Stimulated activated CD8-positive, alpha-beta memory T cell treated with anti-CD3 and anti-CD28 coated beads, Interleukin-2, amount 100 ng/mL, for 1 hour (primary cell): ENCODE measurements at places on chromosomes 7 and 10.

DNA sequence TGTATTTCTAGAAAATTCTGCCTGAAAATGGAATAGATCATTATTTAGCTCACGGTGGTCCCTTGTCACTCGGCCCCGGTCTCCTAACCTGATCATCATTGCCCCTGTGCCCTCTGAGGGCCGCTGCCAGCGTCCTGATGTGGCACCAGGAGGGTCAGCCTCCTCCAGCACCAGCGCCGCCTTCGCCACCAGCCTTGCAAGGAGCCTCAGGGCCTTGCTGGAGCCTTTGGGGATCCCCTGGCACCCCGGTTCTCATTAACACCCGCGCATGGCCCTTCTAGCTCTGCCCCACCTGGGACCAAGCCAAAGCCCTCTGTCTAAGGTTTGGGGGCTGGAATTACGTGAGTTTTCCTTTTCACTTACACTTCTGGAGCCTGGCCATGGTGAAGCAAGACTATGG, 282.5 kb upstream of the ADARB2 start:
- DNase-seq: no peak

DNA sequence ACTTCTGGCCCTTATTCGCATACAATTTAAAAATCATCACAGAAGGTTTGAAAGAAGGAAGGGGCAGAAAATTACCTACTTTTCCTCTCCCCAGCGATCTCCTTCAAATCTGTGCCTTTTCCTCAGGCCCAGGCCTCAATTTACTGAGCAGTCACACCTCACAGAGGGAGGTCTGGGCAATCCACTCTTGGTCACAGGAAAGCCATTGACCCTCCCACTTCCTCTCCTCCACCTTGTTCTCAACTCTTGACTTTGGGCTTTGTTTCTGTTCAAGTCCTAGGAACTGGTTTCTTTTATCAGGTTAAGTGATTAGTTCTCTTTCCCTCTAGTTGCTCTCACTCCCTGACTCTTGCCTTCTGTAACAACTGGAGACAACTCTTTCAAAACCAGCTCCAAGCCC, 37.0 kb upstream of the ATRNL1 start:
- DNase-seq: no peak

DNA sequence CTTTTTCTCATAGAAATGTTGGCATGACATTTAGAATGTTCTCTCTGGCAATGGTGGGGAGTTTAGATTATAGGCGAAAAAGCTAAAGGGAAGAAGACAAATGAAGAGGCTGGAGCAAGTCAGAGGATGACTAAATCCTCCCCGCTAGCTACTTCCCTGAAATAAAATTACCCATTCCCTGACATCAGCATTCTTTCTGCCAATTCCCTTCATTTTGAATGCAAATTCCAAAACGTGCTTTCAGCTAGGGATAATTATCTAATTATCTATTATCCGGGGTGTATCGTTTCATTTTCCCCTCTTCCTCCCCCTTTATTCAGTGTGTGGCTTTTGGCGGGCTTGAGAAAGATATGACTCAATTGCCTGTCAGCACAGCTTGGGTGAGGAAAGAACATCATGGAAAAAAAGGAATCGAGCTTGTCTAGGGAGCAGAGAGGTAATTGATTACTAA, 672.3 kb downstream of the TNS3 start:
- DNase-seq: no peak

DNA sequence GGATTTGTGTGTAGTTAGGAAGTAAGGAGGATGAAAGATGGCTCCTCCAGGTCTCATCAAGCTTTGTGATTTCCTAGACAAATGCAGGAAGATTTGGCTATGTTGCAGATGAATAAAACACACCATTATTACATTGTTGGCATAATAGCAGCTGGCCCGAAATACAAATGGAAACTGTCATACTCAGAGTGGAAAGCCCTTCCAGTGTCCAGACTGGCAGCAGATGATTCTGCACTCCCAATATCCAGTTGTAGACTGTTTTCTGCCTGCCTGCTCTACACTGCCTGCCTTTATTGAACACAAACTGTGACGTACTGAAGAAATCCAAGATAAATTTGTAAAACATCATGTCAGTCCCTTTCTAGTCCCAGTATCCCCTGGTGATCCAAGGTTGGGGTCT, 99.7 kb upstream of the FZD1 start:
- DNase-seq: no peak

DNA sequence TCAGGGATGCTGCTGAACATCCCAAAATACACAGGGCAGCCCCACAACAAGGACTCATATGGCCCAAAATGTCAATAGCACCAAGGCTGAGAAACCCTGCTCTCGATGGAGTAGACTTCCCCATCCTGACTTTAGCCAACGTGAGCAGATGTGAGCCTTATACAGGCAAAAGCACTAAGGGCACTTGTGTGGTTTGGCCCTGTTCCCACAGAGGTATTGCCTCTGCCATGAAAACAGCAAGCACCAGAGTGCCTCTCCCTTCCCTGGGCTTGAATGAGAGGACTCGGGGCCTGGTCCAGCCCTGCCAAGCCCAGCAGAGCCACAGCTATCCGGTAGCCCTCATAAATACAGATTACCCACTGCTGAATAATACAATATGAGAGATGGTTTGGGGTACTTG, 47.5 kb downstream of the ACSM6 start:
- DNase-seq: no peak

DNA sequence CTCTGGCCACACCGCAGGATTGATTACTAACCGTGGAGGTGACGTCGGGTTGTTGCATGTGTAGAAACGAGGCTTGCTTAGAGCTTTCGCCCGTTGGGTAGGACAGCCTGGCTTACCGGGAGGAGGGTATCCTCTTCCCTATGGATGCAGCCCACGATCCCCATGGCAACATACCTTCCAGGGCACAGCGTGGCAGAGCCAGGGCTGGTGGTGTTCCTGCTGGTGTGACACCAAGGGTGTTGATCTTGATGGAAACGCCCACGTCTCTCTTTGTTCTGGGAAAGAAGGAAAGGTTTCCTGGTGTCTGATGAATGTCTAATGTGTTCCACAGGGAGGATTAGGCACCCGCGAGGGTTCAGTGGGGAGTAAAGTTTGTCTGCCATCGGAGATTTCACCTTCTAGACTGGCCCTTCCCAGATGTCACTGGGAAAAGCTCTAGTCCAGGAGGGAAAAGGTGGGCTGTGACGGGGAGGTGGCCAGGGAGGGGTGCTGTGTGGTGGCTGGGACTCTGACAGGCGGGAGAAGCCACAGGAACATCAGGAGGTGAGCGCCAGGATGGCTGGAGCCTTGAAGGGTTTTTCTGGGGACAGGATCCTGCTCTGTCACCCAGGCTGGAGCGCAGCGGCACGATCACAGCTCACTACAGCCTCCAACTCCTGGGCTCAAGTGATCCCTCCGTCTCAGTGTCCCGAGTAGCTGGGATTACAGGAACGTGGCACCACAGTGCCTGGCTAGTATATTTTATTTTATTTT, 102.1 kb downstream of the CUX1 start:
- DNase-seq: no peak

GRCh38 chr10:113506476-113506875, 46.4 kb upstream of the HABP2 start:
- DNase-seq: no peak

DNA sequence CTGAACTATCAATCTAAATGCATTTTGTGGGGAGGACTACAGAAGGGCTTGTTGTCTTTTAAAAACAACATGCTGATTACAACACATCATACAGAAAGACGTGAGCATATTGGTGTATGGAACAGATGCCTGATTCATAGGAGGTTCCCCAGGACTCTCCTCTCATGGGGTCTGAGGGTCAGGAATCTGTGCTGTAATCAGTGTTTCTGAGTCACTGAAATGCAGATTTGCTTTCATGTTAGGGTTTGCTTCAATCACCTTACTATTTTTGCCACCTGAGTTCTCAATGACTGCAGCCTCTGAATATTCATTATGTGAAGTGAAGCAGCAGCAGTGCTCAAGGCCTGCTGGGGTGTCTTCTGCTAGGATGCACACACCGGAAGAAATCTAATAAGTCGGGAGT, 550 bp upstream of the ANK3 start:
- DNase-seq: no peak

GRCh38 chr10:37671802-37672201, 185.6 kb downstream of the ZNF248 start:
- DNase-seq: no peak

GRCh38 chr10:33920351-33920750, 585.9 kb upstream of the NRP1 start:
- no peak for DNase-seq

GRCh38 chr10:5560817-5561703, 36.3 kb downstream of the CALML3 start:
- no peak for DNase-seq

GRCh38 chr7:22681312-22681711, 45.7 kb upstream of the IL6 start:
- DNase-seq: no peak

DNA sequence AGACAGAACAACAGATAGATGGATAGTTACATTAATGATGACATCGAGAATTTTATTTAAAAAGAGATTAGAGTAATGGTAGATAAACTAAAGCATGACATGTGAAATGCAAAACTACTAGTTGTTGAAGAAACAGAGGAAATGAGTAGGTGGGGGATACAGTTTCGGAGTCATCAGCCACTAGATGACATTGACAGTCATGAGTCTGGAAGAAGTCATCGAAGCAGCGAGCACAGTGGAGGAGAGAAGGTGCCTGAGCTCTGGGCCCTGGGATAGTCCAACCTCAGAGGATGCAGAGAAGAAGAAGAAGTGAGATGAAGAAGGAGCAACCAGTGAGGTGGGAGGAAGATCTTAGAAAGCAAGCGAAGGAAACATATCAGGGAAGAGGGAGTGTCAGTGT, 20.2 kb upstream of the SEC61A2 start:
- no peak for DNase-seq

DNA sequence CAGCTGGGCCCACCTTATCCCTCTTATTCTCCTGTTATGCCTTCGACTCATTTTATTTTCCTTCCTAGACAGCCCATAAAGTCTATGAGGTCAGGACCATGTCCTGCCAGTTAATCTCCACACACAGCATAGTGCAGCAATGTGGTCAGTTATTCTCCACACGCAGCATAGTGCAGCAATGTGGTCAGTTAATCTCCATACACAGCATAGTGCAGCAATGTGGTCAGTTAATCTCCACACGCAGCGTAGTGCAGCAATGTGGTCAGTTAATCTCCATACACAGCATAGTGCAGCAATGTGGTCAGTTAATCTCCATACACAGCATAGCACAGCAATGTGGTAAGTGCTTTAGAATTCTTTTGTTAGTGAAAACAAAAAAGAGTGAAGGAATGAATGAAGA, 77.8 kb downstream of the TEX36 start:
- DNase-seq: no peak
